H1 (cell line): ENCODE measurements at places on chromosomes 2 and 18.
A peak's percentile ranks its signal among the peaks of the same experiment; 100 is the strongest.

GRCh38 chr2:7987992-7988391, 693.9 kb upstream of the ID2 start:
- H3K27me3 ChIP-seq = no peaks in the 10 kb centered on the region
- H3K4me3 ChIP-seq = no peak overlapping the region
- no peak overlapping the region for H3K27ac ChIP-seq
- DNase-seq = no peak
- H3K36me3 ChIP-seq = no peaks in the 10 kb centered on the region
- H3K4me1 ChIP-seq = no peaks in the 10 kb centered on the region

- H3K27me3 ChIP-seq = no peaks in the 10 kb centered on the region
- H3K27ac ChIP-seq = no peak overlapping the region
Measured at GRCh38 chr2:123532994-123533393, 492.1 kb upstream of the CNTNAP5 start.

DNA sequence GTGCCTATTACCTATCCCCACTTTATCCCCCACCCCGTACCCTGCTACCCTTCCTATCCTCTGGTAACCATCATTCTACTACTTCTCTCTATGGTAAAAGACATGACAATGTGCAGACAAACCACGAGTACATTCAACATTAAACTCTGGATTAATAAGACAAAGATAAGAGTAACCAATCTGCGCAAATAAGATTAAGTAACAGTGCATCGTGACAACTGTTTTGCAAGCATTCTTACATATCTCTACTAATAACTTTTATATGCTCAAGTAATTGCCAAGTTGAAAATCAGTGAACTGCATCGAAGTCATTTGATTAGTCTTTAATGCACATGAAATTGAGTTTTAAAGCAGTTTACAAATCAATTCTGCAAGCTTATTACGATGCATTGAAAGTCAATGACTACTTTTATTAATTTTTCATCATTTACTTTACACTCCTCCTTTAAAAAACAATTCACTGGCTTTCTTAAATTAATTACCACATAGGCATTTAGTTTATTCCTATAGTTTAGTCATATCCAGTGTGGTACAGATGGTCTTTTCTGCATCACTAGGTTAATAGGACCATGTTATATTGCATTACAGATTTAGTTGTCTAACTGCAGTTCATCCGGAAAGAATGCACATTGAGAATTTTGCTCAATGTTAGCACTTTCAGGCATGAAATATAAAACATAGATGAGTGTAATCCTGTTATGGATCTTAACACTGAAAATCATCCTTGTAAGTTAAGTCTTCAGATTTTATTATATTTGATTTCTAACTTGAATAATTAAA, 178.1 kb downstream of the GCA start:
- no peak overlapping the region for H3K27ac ChIP-seq
- H3K4me1 ChIP-seq = no peaks in the 10 kb centered on the region; the same call in 1 of the 2 replicates
- DNase-seq = no peak
- peaks cover 1% of the 10 kb centered on the region for H3K27me3 ChIP-seq
- H3K4me3 ChIP-seq = no peak overlapping the region

DNA sequence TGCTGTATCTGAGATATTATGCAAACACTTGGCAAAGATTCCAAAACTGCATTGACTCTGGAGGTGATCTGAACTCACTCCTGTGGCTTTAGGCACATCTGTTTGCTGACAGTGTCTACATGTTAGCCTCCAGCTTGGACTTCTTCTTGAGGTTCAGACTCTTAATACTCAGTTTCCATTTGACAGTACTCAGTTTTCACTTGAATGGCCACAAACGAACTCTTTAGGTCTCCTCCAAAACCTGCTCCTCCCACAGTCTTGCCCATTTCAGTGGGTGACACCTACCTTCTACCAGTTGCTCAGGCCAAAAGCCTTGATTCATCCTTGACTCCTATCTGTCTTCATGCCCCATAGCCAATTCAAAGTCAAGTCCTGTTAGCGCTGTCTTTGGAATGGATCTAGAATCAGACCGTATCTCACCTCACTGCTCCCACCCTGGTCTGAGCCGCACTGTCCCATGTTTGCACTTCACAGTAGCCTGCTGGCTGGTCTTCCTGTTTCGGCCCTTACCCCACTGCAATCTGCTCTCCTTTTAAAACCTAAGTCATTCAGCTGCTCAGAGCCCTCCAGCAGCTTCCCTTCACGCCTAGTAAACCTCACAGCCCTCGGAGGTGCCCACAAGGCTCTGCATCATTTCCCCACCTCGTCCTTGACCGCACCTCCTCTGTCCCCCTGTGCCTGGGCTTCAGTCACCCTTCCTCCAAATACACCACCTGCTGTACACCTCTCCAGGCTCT, 10.5 kb downstream of the ATG16L1 start:
- H3K27me3 ChIP-seq = no peaks in the 10 kb centered on the region
- H3K36me3 ChIP-seq = peaks cover 28% of the 10 kb centered on the region
- H3K4me1 ChIP-seq = no peaks in the 10 kb centered on the region
- H3K4me3 ChIP-seq = no peak overlapping the region
- no peak overlapping the region for H3K27ac ChIP-seq

GRCh38 chr18:77560341-77560992, 310.8 kb downstream of the GALR1 start:
- no peaks in the 10 kb centered on the region for H3K4me1 ChIP-seq
- no peak for DNase-seq
- no peak overlapping the region for H3K4me3 ChIP-seq
- no peaks in the 10 kb centered on the region for H3K36me3 ChIP-seq
- no peaks in the 10 kb centered on the region for H3K27me3 ChIP-seq

DNA sequence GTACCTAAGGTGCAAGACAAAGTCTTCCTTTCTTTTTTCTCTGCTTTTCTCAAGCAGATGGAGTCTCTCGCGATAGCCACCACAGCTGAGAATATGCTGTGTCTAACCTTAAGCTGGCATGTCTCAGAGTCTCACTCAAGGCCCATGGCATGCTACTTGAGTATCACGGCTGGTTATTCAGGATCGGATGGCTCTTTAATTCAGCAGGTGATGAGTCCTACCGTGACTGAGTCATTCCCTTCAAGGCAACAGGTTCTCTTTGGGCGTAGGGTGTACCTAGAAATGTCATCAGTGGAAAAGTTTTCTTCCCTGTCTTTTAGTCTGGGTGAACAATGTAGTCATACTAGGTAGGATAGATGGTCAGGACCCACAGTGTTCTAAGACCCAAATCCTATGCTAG, 136.2 kb downstream of the DIS3L2 start:
- no peak for DNase-seq
- H3K27ac ChIP-seq = no peak overlapping the region
- H3K36me3 ChIP-seq = no peaks in the 10 kb centered on the region

- no peaks in the 10 kb centered on the region for H3K36me3 ChIP-seq
- H3K27ac ChIP-seq = no peak overlapping the region
- no peaks in the 10 kb centered on the region for H3K4me1 ChIP-seq
- no peaks in the 10 kb centered on the region for H3K27me3 ChIP-seq
Measured at GRCh38 chr18:25180973-25181548, 170.9 kb downstream of the ZNF521 start.

DNA sequence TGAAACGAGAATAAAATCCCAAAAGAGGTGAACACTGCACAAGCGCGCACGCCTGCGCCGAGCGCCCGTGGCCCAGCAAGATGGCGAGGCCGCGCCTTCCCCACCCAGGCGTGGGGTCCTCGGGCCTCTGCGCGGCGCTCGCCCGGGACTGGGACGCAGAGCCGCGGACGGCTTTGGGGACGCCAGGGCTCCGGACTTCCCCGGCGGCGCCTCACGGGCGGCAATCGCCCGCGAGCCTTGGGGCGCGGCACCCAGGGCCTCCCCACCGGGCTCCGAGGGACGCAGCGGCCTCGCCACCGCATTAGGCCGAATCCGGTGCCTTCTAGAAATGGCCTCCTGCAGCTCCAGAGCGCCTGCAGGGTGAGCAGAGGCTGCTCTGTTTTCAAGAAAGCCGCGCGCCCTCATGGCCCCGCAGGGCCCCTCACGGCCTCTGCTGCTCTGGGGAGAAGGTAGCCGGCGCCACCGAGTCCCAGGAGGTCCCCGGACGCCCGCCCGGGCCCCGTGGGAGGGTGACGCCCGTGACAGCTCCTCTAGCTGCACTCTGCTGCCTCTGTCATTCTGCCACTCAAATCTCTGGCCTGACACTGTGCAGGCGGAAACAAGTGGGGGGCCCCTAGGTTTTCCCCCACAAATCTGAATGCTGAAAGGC, 35.9 kb upstream of the POMC start:
- H3K4me3 ChIP-seq = peak overlapping the region; percentile 57
- H3K27ac ChIP-seq = no peak overlapping the region
- no peak for DNase-seq
- peaks cover 3% of the 10 kb centered on the region; the same call in 1 of the 2 replicates for H3K4me1 ChIP-seq
- H3K27me3 ChIP-seq = no peaks in the 10 kb centered on the region

GRCh38 chr2:191015239-191015638, 1.3 kb upstream of the STAT1 start:
- no peaks in the 10 kb centered on the region; the same call in 1 of the 2 replicates for H3K4me1 ChIP-seq
- H3K27ac ChIP-seq = no peak overlapping the region
- no peak overlapping the region for H3K4me3 ChIP-seq
- no peak for DNase-seq
- peaks cover 4% of the 10 kb centered on the region for H3K27me3 ChIP-seq

- H3K27me3 ChIP-seq = no peaks in the 10 kb centered on the region
- no peak overlapping the region for H3K4me3 ChIP-seq
- H3K27ac ChIP-seq = no peak overlapping the region
Measured at GRCh38 chr2:79178076-79178674, 18.6 kb upstream of the REG3A start.
